Activated CD4-positive, alpha-beta T cell treated with anti-CD3 and anti-CD28 coated beads for 48 hours (primary cell): ENCODE measurements at places on chromosomes 16 and 17.

- DNase-seq = peak; percentile 90
Observed at GRCh38 chr16:88782454-88783390, 2.3 kb downstream of the PIEZO1 start.

DNA sequence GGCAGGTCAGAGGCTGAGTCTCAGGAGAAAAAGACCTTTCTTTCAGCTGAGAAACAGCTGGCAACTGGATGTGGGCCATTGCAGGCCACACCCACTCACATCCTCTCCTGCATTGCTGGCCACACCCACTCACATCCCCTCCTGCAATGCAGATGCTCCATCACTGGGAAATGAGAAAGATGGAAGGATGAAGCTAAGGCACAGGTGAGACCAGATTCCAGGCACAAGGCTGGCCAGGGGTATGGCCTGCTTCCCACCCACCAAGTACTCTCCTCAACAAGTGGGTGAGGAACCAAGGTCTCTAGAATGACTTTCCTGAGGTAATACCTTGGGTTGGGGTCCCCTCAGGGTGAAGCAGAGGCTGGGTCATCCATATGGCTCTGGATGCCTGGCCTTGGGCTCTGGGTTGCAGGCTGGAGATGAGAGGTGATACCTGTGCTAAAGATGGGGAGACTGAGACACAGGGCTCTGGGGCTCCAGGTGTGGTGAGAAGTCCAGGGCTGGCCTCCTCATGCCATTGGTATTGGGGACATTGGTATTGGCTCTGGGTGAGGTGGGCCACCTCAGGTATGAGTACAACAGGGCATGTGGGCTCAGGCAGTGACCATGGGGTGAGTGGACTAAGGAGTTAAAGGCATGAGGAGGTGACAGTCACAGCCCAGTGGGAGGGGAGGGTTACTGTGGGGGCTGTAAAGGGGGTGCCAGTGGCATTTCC, 1726.8 kb downstream of the TP53TG3F start:
- no peak for DNase-seq

- no peak for DNase-seq
Observed at GRCh38 chr17:7186241-7186640, 7.1 kb upstream of the ASGR1 start.

DNA sequence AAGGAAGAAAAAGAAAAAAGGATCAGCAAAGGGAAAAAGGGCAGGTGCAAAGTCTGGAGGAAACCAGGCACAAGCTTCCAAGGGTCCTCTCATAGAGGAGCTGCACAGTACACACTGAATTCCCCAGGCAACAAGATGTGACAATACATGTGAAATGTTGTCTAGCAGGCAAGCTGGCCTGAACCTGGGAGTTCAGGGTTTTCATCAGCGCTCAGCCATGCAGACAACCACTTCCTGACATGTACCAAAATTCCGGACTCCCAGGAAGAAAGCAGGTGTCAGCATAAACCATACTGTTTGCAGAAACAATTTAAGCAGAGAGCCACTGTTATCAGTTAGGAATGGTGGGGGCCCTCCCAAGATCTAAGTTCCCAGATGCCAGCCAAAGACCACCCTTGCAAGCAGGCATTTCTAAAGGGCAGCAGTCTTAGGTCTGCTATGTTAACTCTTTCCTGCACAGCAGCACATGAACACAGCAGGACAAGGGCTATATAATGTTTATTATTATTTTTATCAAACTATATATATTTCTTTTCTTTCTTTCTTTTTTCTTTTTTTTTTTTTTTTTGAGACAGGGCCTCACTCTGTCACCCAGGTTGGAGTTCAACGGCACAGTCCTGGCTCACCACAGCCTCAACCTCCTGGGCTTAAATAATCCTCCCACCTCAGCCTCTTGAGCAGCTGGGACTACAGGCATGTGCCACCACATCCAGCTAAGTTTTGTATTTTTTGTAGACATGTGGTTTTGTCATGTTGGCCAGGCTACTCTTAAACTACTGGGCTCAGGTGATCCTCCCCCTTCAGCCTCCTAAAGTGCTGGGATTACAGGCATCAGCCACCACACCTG, 10.1 kb downstream of the TK2 start:
- DNase-seq = no peak

- no peak for DNase-seq
Observed at GRCh38 chr17:8332688-8333087, 7.0 kb upstream of the ODF4 start.
